Coronary artery (tissue), 2 donors: ENCODE measurements at places on chromosomes 6 and 20.

GRCh38 chr6:54132587-54132986 is 21.3 kb downstream of the MLIP start:
- DNase-seq = no peak

DNA sequence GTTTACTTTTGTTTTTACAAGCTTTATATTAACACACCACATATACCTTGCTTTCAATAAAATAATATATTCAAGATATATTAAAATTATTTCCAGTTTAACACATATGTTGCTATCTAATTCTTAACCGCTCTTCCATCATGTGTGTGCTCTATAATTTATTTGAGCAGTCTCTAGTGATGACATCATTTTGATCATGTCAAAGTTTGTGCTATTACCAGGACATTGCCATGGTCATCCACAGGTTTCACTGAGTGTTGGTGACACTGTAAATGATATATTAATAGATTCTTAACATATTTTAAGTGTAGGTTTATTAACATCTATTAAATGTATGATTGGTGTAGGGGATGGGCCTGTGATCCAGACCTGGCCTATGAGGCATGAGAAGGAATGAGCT is 17.1 kb upstream of the CST4 start:
- DNase-seq = no peak

GRCh38 chr6:30143780-30144179 is 7.8 kb downstream of the TRIM40 start:
- no peak for DNase-seq

- DNase-seq = peak; percentile 2
Observed at GRCh38 chr20:35592339-35592974, 23.2 kb upstream of the SPAG4 start.

DNA sequence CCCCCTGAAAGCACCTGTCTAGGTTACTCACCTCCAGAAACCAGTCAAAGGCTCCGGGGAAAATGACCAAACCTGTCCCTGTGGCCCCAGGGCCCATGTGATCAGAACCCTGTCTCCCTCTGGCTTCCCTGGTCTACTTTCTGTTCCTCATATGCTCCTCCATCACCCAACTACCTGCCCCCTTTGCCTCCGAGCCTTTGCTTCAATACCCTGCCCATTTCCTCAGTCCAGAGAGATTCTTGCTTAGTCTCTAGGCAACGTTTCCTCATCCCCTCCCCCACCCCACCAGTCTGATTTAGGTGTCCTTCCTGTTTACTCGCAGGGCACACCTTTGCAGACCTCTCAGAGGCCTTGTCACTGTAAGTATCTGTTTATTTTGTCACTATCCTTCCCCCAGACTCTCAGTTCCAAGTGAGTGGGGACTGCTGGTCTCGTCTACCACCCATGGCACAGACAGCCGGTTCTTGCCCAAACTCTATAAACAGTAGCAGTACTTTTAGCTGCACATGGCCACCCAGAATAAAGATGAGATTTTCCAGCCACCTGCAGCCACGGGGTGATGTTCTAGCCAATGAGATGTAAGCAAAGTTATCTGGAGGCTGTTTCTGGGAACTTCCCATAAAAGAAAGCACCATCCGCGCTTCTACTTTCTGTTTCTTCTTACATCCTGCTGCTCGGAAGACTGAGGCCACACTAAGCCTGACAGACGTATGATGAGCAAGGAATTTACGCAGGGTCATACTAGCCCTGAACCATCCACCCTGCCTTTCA is 13.3 kb downstream of the ELOVL5 start:
- no peak for DNase-seq

DNA sequence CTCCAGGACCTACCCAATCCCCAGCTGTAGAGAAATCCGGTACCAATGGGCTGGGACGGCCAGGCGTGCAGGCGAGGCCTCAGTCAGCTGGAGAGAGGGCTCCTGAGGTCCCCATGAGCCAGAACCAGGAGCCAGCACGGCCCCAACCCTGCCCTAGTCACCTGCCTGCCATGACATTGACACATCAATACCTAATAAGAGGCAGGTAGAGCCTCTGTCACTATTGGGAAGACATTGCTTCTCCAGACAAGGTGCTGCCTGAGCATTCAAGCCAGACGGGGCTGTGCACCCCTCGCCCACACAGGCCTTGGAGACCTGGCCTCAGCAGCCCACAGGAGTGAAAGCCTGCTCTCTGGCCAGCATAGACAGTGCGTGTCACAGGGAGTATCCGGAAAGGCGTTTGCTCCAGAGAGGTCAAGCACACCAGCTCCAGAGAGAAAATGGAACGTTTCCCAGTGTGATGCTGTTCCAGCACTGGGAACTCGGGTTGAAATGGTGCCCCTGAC is 3.5 kb downstream of the DLL1 start:
- peak; percentile 75 for DNase-seq

DNA sequence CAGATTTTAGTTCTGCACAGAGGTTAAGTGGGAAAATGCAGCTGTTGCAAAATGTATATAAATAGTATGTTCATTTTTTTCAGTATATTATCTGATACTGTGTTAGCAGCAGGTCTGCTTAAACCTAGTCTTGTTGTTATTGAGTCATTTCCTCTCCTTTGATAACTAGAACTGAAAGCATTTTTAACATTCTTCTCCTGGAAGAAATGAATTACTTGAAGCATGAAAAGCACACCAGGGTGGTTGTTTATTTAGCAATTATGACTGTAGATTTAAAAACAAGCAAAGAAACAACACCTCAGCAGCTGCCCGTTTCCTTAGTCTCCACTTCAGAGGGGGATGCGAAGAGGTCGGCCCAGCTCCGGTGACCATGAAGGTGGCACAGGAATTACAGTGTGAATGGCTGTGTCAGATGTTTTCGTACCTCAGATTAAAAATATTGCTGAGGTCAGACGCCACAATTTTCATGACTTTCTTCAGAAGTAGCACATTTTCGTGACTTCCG is 53.5 kb downstream of the GOPC start:
- no peak for DNase-seq

- DNase-seq = no peak
Observed at GRCh38 chr6:80548532-80548931, 442.1 kb downstream of the BCKDHB start.

DNA sequence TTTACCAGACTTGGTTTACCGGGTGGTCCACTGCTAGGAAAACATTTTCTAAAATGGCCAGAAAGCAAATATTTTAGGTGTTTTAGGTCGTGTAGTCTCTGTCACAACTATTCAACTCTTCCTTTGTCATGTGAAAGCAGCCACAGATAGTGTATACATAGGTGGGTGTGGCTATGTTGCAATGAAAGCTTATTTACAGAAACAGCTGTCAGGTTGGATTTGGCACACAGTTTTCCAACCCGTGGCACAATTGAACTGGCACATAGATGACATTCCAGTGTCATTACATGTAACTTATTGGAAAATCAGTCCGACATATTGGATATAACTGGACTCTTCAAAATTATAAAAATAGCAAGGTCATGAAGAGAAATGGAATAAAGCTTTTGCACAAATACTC is 68.9 kb upstream of the KCNQ5 start:
- no peak for DNase-seq

GRCh38 chr6:53992522-53992921 is 118.7 kb upstream of the MLIP start:
- no peak for DNase-seq

DNA sequence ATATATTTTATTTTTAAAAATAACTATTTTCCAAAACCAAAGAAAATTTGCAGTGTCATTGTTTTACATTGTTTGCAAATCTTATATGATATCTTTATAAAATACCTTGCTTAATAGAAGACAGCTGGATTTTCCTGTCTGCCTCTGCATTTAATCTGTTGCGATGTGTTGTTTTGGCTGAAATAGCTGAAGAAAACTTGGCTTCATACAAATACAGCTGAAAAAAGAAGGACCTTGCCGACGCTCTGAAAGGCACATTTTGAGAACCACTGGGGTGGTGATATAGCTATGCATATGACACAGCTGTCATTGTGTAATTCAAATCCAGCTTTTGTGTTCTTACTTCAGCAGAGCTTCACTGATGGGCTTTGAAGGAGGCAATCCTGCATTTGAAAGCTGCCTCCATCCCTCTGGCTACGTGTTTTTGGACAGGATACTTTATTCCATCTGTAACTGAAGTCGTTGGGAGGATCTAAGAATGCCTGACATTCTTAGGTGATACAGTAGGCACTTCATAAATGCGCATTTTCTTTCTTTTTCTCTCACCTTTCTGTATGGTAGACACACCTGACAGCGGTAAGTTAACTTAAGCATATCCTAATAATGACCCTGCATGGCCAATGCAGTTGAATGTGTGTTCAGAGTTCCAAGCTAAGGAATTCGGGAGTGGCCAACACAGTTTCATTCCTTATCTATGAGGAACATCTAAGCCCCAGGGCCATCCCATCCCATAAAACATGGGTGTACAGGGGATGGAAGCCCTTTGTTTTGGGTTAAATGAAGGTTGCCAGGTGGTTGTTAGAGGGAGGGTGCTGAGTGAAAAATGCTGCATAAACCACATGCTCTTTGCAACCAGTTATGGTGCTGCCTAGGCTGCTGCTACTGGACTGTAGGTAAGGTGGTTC is 213.0 kb downstream of the TFAP2A start:
- DNase-seq = no peak

DNA sequence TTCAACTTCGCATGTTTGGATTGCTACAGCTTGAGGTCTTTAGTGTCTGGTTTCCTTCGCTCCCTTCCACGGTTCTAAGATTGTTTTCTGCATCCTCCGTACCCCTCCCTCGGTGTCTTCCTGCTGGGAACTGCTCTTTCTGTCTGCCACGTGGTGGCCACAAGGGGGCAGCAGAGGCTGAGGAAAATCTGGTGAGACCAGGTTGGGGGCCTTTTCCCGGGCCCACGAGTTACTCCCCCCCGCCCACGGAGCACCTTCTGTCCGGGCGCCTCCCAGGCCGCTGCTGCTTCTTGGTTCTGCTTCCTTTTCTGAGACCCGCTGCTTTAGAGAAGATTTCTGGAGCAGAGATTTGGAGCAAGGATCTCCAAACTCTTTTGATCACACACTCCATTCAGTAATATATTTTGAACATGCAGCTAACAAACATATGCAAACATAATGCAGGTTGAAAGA is 21.1 kb upstream of the NOTCH4 start:
- no peak for DNase-seq

- DNase-seq = no peak
Observed at GRCh38 chr20:31675828-31676608, 38.3 kb downstream of the COX4I2 start.

DNA sequence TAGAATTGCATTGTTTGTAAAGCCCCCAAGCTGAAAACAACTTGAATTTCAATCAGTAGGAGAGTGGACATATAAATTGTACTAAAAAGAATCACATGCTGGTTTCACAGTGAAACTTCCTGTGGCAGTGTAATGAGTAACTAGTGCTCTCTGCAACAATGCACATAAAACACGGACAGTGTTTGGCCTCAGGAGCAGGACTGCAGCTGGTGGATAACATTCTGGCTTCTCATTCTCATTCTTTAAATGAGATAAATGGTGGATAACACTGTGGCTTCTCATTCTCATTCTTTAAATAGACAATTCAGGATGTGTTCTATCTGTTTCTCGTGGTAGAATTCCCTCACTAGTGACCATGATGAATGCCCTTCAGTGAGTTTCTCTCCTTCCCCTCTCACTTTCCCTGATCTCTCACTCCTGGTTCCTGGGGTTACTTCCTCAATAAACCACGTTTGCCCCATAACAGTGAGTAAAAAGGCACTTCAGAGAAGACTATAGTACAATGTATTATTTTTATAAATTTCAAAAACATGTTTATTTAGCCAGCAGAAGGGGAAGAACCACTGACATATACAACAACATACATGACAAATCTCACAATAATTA is 59.9 kb downstream of the SLC22A2 start:
- DNase-seq = no peak

GRCh38 chr20:17663486-17663885 is 18.6 kb downstream of the RRBP1 start:
- DNase-seq = no peak

GRCh38 chr6:129686941-129687627 is 22.9 kb downstream of the ARHGAP18 start:
- no peak for DNase-seq

GRCh38 chr20:16701296-16701695 is 28.5 kb upstream of the SNRPB2 start:
- no peak for DNase-seq

- DNase-seq = no peak
Observed at GRCh38 chr6:52201046-52201445, 14.9 kb downstream of the IL17A start.

DNA sequence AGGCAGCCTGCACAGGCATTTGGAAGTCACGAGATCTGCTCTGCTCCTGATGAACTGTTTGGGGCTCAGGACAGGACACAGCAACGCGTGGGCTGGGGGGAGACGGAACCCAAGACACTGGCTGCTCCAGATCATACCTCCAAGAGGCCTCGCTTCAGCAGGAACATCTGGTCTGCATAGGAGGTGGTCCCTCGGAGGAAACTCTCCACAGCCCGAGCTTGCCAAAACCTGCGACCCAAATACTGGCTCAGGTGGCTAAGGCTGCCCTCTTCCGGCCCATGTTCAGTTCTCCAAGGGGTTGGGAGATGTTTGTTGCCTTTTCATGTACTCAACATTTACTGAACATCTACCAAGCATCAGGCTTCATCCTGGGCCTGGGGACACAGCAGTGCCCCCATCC is 51.7 kb downstream of the MYH7B start:
- DNase-seq = peak; percentile 59

GRCh38 chr6:125346926-125347563 is 45.3 kb upstream of the HDDC2 start:
- DNase-seq = no peak

DNA sequence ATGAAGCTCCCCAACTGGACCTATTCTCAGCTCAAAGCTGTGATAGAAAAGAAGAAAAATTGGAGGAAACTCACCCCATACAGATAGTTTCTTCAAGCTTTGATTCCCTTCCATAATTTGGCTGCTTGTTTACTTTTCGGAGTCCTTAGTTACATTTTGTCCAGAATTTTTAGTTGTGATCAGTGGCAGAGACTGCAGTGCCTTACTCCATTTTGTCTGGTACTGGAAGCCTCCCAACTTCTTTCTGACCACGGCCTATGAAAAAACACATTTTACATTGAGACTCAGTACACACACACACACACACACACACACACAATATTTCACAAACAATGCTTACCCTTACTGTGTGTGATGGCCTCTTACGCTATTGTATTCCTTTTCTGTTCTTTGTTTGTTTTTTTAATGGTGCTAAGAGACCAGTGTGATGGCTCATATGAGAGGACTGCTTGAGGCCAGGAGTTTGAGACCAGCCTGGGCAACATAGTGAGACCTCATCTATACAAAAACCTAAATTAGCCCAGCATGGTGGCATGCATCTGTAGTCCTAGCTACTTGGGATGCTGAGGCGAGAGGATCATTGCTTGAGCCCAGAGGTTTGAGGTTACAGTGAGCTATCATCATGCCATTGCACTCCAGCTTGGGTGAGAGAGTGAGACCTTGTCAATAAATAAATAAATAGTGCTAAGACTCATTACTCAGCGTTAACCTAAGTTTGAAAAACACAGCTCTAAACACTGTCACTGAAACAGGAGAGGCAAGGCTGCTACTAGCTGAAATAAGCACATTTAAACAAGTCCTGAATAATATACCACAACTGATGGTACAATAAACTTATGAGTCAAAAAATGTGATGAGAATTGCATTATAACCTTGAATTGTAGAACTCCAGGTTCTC is 13.8 kb upstream of the RNF8 start:
- DNase-seq = no peak

- DNase-seq = no peak
Observed at GRCh38 chr20:54204063-54204462, 3.8 kb upstream of the PFDN4 start.
